Heart right ventricle (tissue), 16 donors: ENCODE measurements at places on chromosomes 6 and 20. TPM values are rescaled to one million over a fixed set of nuclear protein-coding genes. Genes with fewer than 3 reads are reported as not detected.

TMEM170B gene
- 3.8 TPM for total RNA-seq

PEX3 gene
- 22.2 TPM for total RNA-seq

HSPA1L gene
- total RNA-seq: 1.8 TPM

PSORS1C1 gene
- total RNA-seq: 4.7 TPM

TNF gene
- total RNA-seq: 0.60 TPM

BMP2 gene
- total RNA-seq: 3.1 TPM

WFDC5 gene
- not detected for total RNA-seq

DNMT3B gene
- 0.68 TPM for total RNA-seq

XKR7 gene
- not detected for total RNA-seq

TINAG gene
- total RNA-seq: 0.27 TPM

IMPG1 gene
- not detected for total RNA-seq

PROCR gene
- total RNA-seq: 3.0 TPM

C20orf96 gene
- total RNA-seq: 3.1 TPM
